ENCODE measurements at places on chromosomes 7 and 10. TPM values are rescaled to one million over a fixed set of nuclear protein-coding genes. Genes with fewer than 3 reads are reported as not detected.

- H3K27me3 ChIP-seq = peaks cover 38% of the 10 kb centered on the region
- peaks cover 3% of the 10 kb centered on the region for H3K4me1 ChIP-seq
- DNase-seq = no peak
- no peak within 1 kb of the TSS for H3K27ac ChIP-seq
- no peak within 1 kb of the TSS for H3K4me3 ChIP-seq
Observed at GRCh38 chr10:89535171-89536012, at the start of gene SLC16A12. SLC16A12 (minus strand) TSS chr10:89535594; CDS start chr10:89462578, 73,016 bp downstream.

- H3K4me3 ChIP-seq = no peak overlapping the region
- no peak for DNase-seq
- no peaks in the 10 kb centered on the region for H3K27me3 ChIP-seq
Observed at GRCh38 chr10:52883996-52884871, 111.7 kb upstream of the MBL2 start.

- peaks cover 17% of the 10 kb centered on the region for H3K27me3 ChIP-seq
- H3K4me1 ChIP-seq = peaks cover 7% of the 10 kb centered on the region
- peak overlapping the region; percentile 52 for H3K4me3 ChIP-seq
- no peaks in the 10 kb centered on the region for H3K36me3 ChIP-seq
- H3K27ac ChIP-seq = peak overlapping the region; percentile 5
- no peak for DNase-seq
Observed at GRCh38 chr7:134932707-134933370, 53.5 kb upstream of the AGBL3 start.

DNA sequence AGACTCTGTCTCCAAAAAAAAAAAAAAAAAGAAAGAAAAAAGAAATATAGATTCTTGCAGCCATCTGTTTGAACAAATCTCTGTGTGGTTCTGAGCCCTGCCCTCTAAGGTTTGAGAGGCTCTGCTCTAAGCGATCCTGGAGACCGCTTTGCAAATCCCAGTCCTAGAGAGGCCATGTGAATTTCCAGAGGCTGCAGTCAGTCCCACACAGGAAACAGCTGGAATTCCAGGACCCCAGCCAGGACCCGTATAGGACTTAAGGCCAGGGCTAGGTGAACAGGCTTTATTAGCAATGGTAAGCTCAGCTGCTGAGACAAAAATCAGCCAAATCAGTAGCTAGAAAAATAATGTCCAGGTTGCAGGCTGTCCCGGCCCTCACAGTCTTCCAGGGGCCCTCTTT is 154.8 kb downstream of the RPS24 start:
- DNase-seq = no peak
- H3K27me3 ChIP-seq = no peaks in the 10 kb centered on the region
- H3K36me3 ChIP-seq = no peaks in the 10 kb centered on the region
- H3K27ac ChIP-seq = no peak overlapping the region
- H3K4me1 ChIP-seq = peaks cover 9% of the 10 kb centered on the region

GRCh38 chr10:69335063-69335587 is 56.8 kb downstream of the HK1 start:
- peaks cover 54% of the 10 kb centered on the region for H3K4me1 ChIP-seq
- peak overlapping the region; percentile 78 for H3K4me3 ChIP-seq
- H3K27ac ChIP-seq = peak overlapping the region; percentile 70
- no peaks in the 10 kb centered on the region for H3K36me3 ChIP-seq

GRCh38 chr10:34711500-34711899 is 103.6 kb downstream of the PARD3 start:
- no peak overlapping the region for H3K27ac ChIP-seq
- no peak overlapping the region for H3K4me3 ChIP-seq
- H3K4me1 ChIP-seq = no peaks in the 10 kb centered on the region
- DNase-seq = no peak
- H3K27me3 ChIP-seq = peaks cover 12% of the 10 kb centered on the region
- H3K36me3 ChIP-seq = no peaks in the 10 kb centered on the region

- H3K36me3 ChIP-seq = no peaks in the 10 kb centered on the region
- peaks cover 2% of the 10 kb centered on the region for H3K27me3 ChIP-seq
- no peak for DNase-seq
- no peak overlapping the region for H3K4me3 ChIP-seq
- H3K4me1 ChIP-seq = no peaks in the 10 kb centered on the region
- H3K27ac ChIP-seq = no peak overlapping the region
Observed at GRCh38 chr10:28914701-28915100, 237.4 kb downstream of the BAMBI start.

GRCh38 chr7:45054442-45054841 is 34.3 kb downstream of the NACAD start:
- no peak overlapping the region for H3K4me3 ChIP-seq
- no peaks in the 10 kb centered on the region for H3K36me3 ChIP-seq
- H3K4me1 ChIP-seq = peaks cover 42% of the 10 kb centered on the region

DNA sequence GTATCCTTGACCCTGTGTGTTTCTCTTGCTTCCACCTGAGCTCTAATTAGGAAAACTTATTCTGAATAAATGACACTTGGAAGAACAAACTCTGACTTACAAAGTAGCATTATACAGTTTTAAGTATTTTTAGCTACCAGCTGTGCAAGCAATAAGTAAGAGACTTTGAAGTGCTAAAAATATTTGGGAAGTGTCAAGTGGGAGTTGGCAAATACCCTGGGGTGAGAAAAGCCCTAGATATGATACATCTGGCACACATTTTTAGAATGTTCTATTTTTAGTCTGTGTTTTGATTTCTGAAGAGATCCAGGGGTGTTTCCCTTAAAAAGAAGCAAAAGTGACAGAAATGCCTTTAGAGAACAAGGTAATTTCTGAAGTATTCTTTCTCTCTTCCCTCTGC is 132.7 kb upstream of the TEX47 start:
- DNase-seq = no peak
- H3K27ac ChIP-seq = no peak overlapping the region
- no peaks in the 10 kb centered on the region for H3K4me1 ChIP-seq
- H3K27me3 ChIP-seq = no peaks in the 10 kb centered on the region

- no peak for DNase-seq
- no peaks in the 10 kb centered on the region for H3K4me1 ChIP-seq
Observed at GRCh38 chr7:84238596-84238995, 44.0 kb upstream of the SEMA3A start.

- no peaks in the 10 kb centered on the region for H3K27me3 ChIP-seq
- no peak overlapping the region for H3K27ac ChIP-seq
- H3K4me1 ChIP-seq = peaks cover 36% of the 10 kb centered on the region
- H3K4me3 ChIP-seq = no peak overlapping the region
Observed at GRCh38 chr10:112535531-112535951, 88.5 kb downstream of the VTI1A start.

GRCh38 chr7:118327174-118327573 is 102.7 kb downstream of the ANKRD7 start:
- H3K4me3 ChIP-seq = no peak overlapping the region
- no peak for DNase-seq
- H3K27me3 ChIP-seq = peaks cover 5% of the 10 kb centered on the region
- H3K27ac ChIP-seq = no peak overlapping the region
- no peaks in the 10 kb centered on the region for H3K36me3 ChIP-seq

DNA sequence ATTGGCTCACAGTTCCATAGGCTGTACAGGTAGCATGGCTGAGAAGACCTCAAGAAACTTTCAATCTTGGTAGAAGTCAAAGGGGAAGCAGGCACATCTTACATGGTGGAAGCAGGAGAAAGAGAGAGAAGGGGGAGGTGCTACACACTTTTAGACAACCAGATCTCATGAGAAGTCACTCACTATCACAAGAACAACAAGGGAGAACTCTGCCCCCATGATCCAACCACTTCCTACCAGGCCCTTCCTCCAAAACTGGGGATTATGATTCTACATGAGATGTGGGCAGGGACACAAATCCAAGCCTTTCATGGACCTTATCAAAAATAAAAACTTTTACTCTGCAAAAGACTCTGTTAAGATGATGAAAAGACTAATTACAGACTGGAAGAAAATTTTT is 183.2 kb upstream of the TRIM24 start:
- no peaks in the 10 kb centered on the region for H3K4me1 ChIP-seq
- H3K27ac ChIP-seq = no peak overlapping the region
- H3K4me3 ChIP-seq = no peak overlapping the region
- DNase-seq = no peak
- H3K36me3 ChIP-seq = no peaks in the 10 kb centered on the region
- H3K27me3 ChIP-seq = no peaks in the 10 kb centered on the region

DNA sequence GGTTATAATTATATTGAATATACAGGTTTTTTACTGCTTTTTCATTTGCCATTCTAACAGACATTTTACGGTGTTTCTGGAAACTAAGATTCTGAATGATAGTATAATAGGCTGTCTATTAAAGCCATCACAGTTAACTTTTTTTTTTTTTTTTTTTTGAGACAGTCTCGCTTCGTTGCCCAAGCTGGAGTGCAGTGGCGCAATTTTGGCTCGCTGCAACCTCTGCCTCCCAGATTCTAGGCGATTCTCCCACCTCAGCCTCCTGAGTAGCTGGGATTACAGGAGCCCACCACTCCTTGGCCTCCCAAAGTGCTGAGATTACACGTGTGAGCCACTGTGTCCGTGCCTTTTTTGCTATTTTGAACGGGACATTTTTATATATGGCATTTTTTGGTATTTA is 4.4 kb downstream of the TDRD1 start:
- no peak for DNase-seq
- H3K4me1 ChIP-seq = no peaks in the 10 kb centered on the region
- no peak overlapping the region for H3K4me3 ChIP-seq
- no peaks in the 10 kb centered on the region for H3K36me3 ChIP-seq
- peaks cover 13% of the 10 kb centered on the region for H3K27me3 ChIP-seq

DNA sequence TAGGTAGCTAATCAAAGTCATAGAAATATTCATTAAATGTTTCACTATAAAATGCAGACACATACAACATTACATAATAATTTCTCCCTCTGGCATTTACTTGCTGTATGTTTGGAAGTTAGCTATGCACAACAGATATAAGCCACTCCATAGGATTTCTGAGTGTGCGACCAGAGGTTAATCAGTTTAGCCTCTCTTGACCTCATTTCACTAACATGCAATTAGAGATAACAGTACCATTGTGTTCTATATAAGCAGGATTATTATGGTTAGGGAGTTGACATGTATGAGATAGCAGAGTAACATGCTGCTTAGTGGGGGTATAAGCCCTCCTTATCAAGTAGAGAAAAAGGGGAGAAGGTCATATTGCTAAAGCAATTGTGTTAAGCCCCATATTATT is 26.4 kb downstream of the GLUD1 start:
- peaks cover 15% of the 10 kb centered on the region for H3K4me1 ChIP-seq
- peaks cover 40% of the 10 kb centered on the region for H3K36me3 ChIP-seq
- no peak overlapping the region for H3K4me3 ChIP-seq
- no peak for DNase-seq

DNA sequence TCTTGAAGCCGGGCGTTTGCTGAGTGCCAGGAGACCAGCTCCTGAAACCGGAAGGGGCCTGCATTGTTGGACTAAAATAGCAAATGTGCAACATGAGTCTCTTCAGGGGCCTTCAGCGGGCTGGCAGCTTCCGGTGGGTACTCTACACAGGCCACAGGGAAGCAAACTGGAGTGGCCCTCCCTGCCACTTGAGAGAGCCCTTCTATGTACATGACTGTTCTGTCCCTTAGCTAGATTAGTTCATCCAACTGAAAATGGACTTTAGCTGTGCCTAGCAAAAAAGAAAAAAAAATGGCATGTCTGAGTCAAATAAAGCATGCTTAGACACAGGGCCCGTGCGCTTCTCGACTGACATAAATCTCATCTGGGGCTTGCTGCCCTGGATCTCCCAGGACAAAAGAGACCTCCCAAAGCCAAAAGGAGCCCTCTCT is 115.3 kb upstream of the TCF7L2 start:
- H3K27ac ChIP-seq = no peak overlapping the region
- DNase-seq = no peak
- H3K36me3 ChIP-seq = no peaks in the 10 kb centered on the region
- H3K27me3 ChIP-seq = no peaks in the 10 kb centered on the region

DNA sequence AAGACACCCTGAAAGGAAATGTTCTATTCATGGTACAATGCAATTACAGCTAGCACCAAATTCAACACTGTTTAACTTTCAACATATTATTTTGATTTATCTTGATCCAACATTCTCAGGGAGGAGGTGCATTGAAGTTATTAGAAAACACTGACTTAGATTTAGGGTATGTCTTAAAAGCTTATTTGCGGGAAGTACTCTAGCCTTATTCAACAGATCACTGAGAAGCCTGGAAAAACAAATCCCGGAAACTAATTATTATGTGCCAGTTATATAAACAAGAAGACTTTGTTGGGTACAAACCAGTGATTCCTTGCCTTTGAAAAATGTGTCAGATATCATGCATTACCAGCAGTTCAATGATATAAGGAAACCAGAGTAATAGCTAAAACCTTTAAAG is 160.1 kb downstream of the CFTR start:
- no peak for DNase-seq
- H3K27ac ChIP-seq = no peak overlapping the region
- no peaks in the 10 kb centered on the region for H3K27me3 ChIP-seq
- no peak overlapping the region for H3K4me3 ChIP-seq
- no peaks in the 10 kb centered on the region for H3K4me1 ChIP-seq

DNA sequence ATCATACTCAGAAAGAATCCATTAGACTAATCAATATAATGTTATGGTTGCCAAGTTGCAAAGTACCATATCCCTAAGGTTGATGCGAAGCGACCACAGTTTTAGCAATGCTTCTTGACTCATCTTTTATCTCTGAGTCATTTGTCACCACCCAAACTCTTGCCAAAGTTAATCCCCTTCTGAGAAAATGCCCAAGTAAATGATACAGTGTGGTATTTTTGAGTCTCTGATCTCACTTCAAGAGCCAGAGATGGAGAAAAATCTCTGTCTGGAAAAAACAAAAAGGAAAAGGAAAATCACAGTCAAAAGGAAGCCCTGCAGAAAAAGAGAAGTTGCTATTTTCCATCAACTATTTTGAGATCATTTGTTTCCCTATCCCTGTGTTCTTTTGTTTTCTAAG is 26.7 kb upstream of the OTUD1 start:
- H3K36me3 ChIP-seq = no peaks in the 10 kb centered on the region
- peak overlapping the region; percentile 38 for H3K4me3 ChIP-seq
- H3K27ac ChIP-seq = no peak overlapping the region
- H3K4me1 ChIP-seq = peaks cover 2% of the 10 kb centered on the region

DNA sequence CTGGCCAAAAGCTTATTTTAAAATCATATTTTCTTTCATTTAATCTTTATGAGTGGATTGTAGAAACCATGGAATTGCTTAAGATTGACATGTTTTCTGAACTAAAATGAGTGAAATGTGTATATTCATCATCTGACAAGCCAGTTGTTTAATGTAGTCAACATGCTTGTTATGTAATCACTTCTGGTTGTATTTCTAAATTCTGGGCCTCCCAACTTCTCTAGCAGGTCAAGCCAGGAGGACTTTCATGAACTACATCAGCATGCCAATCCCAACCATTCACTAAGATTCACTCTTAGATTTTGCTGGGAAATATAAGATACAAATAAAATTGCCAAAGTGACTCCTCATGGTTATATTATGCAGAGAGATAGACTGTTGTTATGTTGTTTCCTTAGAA is 21.1 kb upstream of the MAP3K8 start:
- no peaks in the 10 kb centered on the region for H3K27me3 ChIP-seq
- no peaks in the 10 kb centered on the region for H3K36me3 ChIP-seq
- H3K4me1 ChIP-seq = peaks cover 22% of the 10 kb centered on the region
- H3K4me3 ChIP-seq = no peak overlapping the region
- no peak overlapping the region for H3K27ac ChIP-seq

COBL gene
- total RNA-seq = not detected

ZNF33B gene
- 7.2 TPM for total RNA-seq

AFAP1L2 gene
- 1.3 TPM for total RNA-seq

PNLIPRP3 gene
- total RNA-seq = not detected

LRRC18 gene
- total RNA-seq = not detected

NKX1-2 gene
- total RNA-seq = not detected

POM121 gene
- total RNA-seq = 67.4 TPM

FRAT1 gene
- 3.0 TPM for total RNA-seq

PTPRE gene
- 65.1 TPM for total RNA-seq

GSAP gene
- 15.9 TPM for total RNA-seq

DNAJC9 gene
- 68.9 TPM for total RNA-seq

PAXIP1 gene
- total RNA-seq = 19.3 TPM

AGR3 gene
- total RNA-seq = not detected

NUDT13 gene
- total RNA-seq = 1.1 TPM

PLAU gene
- total RNA-seq = not detected

CNNM1 gene
- not detected for total RNA-seq

Data from natural killer cell treated with Interleukin-12 subunit alpha and Interleukin-12 subunit beta and Interleukin-15 and Interleukin-18, amount 100 ng/mL, for 72 hours (primary cell).